ENCODE measurements at places on chromosomes 16 and 17.

DNA sequence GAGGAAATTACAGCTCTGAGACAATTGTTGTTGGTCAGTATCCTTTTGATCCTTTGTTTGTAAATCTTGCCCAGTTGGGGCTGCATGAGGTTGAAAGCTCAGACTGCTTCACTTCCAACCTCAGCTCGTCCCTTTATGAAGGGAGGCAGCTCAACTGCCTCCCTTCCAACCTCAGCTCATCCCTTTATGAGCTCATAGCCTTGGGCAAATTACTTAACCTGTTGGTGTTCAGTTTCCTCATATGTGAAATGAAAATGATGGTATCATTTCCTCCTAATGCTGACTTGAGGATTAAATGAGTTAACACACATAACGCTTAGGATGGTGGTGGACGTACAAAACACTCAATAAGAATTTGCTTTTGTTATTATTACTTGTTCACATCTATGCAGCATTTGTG is 265.1 kb downstream of the CDH13 start:
- DNase-seq, result no peak

GRCh38 chr16:10964891-10965326 is 20.5 kb downstream of the CLEC16A start:
- DNase-seq, result no peak

DNA sequence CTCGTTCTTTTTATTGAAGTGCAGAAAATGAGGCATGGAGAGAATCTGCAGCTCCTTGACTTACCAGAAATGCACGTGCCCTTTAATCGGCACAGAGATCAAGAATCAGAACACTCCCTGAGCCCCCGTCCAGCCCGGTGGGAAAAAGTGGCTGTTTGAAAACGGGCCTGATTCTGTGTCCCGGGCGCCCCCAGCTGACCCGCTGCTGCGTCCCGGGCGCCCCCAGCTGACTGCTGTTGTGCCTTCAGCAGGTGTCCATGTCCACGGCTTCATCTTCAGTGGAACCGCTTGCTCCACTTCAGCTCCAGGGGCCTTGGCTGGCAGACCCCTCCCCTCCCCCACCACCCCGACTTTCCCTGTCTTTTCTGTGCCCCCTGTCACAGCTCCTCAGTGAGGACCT is 47.8 kb downstream of the FOXK2 start:
- no peak for DNase-seq

GRCh38 chr17:40722241-40722640 is 18.7 kb upstream of the KRT24 start:
- no peak for DNase-seq

- no peak for DNase-seq
Measured at GRCh38 chr16:88387180-88387765, 4.5 kb downstream of the ZNF469 start.

DNA sequence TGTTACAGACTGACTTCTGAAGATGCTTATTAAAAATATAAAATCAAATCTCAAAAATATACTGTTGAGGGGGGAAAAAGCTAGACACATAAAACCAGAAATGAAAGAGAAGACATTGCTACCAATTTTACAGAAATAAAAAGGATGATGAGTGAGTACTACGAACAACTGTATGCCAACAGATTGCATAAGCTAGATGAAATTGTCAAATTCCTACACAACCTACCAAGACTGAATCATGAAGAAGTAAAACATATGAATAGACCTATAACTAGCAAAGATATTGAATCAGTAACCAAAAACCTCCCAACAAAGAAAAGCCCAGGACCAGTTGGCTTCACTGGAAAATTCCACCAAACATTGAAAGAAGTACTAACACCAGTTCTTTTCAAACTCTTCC is 3.5 kb upstream of the CAPNS2 start:
- no peak for DNase-seq

DNA sequence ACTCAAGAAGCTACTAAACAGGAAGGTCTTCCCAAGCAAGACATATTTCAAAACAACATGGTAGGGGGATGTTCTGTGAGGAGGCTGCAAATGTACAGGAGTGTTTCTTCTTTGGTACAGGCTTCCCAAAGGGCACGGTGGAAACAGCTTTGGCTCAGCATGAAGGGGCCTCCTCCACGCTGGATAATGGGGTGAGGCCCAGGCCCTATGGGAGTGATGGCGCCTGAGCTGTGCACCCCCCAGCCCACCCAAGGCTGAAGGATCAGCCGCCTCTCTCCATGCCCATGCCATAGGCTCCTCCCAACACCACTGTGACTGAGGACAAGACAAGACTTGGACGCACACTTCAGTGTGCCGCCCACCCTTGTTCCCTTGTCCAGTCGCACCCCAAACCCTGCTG is 6.8 kb downstream of the CD300E start:
- no peak for DNase-seq

GRCh38 chr17:56876766-56877179 is 37.1 kb downstream of the TRIM25 start:
- DNase-seq, result peak; percentile 72

GRCh38 chr17:10243883-10244844 is 45.8 kb upstream of the GAS7 start:
- no peak for DNase-seq

DNA sequence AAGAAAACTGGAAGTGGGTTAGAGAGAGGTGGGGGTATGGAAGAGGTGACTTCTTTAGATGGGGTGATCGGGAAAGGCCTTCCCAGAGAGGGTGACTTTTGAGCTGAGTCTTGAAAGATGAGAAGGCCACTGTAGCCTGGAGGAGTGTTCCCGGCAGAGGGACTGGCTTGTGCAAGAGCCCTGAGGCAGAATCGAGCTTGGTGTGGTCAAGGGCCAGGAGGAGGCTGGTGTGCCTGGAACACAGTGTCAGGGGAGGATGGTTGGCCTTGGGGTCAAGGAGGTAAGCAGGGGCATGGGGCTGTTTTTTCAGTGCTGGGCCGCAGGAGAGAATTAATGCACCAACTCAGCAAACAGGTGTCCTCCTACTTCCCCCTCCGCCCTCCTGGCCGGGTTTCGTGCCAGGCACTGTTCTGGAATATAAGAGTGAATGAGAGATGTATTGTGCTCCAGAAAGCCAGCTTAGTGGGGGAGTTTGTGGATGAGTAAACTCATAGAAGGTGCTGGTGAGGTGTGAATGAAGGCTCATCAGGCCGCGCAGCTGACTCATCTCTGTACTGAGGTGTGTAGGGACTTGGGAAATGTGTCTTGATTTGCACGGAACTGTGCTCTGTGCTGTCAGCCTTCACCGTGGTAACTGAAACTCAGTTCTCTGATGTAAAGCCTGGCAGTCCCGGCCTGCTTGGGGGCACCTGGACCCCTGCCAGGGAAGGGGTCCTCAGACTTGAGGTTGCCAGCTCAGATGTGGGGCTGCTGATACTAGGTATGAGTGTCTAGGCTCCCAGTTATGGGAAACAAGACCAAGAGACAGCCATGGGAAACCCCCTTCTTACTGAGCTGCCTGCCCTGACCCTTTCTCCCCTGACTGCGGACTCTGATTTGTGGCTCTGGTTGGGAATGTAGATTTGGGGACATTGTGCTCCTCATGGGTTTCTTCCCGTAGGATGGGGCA is 15.3 kb downstream of the KSR1 start:
- peak; percentile 58 for DNase-seq

- no peak for DNase-seq
Measured at GRCh38 chr17:27463235-27463677, 7.0 kb downstream of the KSR1 start.

- no peak for DNase-seq
Measured at GRCh38 chr16:78584991-78585390, 485.5 kb downstream of the WWOX start.

DNA sequence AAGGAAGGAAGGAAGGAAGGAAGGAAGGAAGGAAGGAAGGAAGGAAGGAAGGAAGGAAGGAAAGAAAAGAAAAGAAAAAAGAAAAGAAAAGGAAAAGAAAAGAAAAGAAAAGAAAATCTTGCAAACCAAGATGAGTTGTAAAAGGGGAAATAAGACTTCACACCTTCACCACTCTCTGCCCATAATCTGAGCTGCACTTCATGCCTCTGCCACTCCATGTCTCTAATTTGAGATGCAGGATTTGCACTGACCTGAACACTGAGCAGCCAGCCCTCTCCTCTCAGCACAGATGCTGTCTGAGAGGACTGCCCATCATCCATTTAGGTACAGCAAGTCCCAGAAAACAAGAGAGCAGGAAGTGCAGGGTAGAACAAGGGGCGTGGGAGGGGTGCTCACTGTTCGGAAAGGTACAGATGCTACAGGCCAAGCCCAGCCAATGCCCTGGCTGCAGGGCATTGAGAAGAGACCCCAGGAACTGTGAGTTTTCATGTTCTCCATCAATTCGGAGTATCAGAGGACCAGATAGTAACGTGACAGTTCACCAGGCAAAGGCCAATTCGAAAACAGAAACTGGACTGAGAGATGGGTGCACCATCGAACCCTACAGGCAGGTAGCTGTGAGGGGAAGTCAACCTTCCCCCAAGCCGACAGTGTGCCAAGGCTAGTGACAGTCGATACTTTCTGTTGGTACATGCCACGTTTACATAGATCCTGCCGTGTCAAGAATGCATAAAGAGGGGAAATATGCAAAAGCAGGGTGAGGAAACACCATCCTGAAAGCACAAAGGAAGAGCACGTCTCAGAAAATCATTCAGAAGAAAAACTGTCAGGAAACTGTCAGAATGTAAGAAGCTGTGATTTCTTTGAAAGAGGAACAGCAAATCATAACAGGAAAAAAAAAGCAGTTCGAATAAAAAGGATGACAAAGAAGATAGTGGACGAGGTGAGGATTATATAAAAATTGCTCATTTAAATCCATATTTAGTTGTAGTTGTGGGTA is 142.0 kb upstream of the RCVRN start:
- DNase-seq, result no peak

DNA sequence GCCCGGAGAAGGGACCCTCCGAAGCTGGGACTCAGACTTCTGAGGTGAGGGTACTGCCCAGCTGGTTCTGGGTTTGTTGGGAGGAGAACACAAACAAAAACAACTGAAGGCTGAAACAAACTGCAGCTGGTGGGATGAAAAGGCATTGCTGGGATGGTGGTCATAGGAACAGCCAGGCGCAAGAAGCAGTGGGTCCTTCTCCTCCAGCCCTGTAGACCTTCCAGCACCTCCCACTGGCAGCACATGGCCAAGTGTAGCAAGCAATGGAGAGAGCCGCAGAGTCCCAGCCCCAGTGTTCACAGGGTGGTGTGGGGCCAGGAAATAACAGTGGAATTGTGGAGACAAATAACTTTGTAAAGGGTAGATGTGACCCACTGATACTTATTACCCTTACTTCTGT is 48.7 kb upstream of the FOXJ1 start:
- peak; percentile 54 for DNase-seq

Data from K562 (cell line).